ENCODE measurements at places on chromosomes 2 and 18. TPM values are rescaled to one million over a fixed set of nuclear protein-coding genes. Genes with fewer than 3 reads are reported as not detected.
A peak's percentile ranks its signal among the peaks of the same experiment; 100 is the strongest.

GRCh38 chr2:189267491-189267890 lies 87.9 kb upstream of the COL5A2 start:
- no peak for DNase-seq

GRCh38 chr2:7210712-7211111 lies 293.5 kb downstream of the RNF144A start:
- no peak for DNase-seq

- no peak for DNase-seq
Observed at GRCh38 chr18:75198036-75198435, 10.9 kb downstream of the PTGR3 start.

GRCh38 chr2:34423301-34423700 lies 824.2 kb upstream of the FAM98A start:
- DNase-seq: no peak

GRCh38 chr2:61694312-61695274 lies 156.4 kb upstream of the XPO1 start:
- peak; percentile 89 for DNase-seq

DNA sequence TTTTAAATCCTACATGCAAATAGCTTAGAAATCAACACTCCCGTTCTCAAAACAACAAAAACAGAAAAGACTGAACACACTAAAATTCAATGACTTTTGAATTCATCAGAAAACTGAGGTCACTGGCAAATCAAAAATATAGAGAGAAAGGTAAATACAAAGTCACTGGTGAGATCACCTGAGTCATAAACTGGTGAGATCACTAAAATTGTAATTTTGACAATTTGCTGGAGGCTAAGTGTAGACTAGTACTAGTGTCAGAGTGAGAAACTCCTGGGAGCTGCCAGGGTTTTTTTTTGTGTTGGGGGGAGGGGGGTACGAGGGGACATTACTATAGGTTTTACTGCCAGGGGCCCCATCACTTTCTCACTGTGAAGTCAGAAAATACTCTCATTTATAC lies 1876.0 kb upstream of the CELF4 start:
- DNase-seq: no peak

- DNase-seq: no peak
Observed at GRCh38 chr18:48375150-48375800, 33.9 kb downstream of the ZBTB7C start.

Gene C2orf66
- polyA plus RNA-seq: 0.28 TPM

Gene IL37
- 0.42 TPM for polyA plus RNA-seq

All from right lung (tissue), 10 donors.